Stimulated activated CD4-positive, alpha-beta T cell treated with anti-CD3 and anti-CD28 coated beads, Interleukin-12 subunit alpha, Interleukin-12 subunit beta, amount 100 ng/mL, for 48 hours (primary cell): ENCODE measurements at places on chromosomes 1 and 21.

DNA sequence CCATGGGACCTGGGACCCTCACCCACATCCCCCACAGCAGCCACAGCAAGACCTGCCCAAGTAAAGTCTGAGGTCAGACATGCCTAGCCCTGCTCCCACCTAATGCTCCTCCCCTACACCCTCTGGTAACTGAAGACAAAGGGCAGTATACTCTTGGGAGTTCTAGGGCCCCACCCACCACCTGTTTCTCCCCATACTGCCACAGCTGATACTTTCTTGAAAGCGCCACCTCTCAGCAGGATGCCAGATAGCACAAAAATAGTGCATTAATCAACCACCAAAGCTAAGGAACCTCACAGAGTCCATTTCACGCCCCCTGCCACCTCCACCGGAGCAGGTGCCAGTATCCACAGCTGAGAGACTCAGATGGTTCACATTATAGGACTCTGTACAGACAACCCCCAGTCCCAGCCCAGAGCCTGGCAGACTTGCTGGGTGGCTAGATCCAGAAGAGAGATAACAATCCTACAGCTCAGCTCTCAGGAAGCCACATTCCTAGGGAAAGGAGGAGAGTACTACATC lies 238.1 kb downstream of the LRRC40 start:
- DNase-seq: no peak

GRCh38 chr1:90826834-90827233 lies 109.7 kb upstream of the BARHL2 start:
- no peak for DNase-seq

DNA sequence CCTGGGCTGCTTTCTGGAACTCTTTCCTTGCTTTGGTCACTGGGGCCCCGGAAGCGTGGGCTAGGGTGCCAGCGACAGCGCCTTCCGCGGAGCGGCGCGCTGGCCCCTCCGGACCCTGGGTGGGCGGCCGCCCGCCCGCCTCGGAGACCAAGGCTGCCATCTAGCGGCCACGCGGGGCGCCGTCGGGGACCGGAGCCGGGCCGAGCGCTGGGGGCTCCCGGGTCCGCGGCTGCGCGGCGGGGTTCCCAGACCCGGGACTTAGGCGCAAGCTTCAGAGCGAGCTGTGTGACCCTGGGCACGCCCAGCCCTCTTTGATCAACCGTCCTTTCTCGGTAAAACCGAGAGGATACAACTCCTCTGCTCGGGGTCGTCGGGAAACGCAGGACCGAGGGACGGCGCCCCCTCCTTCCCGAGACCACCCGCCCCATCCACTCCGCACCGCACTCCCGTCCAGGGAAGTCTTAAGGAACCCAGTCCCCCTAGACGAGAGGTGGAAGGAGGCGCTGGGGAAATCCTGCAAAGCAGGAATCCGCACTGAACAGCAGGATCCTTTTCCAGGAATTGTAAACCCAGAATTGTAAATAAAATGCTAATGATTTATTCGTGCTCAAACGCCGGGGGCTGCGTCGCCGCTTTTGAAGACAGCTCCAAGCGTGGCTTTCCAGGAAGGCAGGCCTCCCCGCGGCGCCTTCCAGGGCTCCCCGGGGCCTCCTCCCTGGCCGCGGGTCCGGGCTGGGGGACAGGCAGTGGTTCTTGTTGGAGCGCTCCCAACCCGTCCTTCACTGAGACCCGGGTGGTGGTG lies 41.2 kb downstream of the RRAGC start:
- peak; percentile 18 for DNase-seq

GRCh38 chr1:247332623-247333361 lies 1.1 kb upstream of the ZNF496 start:
- no peak for DNase-seq

DNA sequence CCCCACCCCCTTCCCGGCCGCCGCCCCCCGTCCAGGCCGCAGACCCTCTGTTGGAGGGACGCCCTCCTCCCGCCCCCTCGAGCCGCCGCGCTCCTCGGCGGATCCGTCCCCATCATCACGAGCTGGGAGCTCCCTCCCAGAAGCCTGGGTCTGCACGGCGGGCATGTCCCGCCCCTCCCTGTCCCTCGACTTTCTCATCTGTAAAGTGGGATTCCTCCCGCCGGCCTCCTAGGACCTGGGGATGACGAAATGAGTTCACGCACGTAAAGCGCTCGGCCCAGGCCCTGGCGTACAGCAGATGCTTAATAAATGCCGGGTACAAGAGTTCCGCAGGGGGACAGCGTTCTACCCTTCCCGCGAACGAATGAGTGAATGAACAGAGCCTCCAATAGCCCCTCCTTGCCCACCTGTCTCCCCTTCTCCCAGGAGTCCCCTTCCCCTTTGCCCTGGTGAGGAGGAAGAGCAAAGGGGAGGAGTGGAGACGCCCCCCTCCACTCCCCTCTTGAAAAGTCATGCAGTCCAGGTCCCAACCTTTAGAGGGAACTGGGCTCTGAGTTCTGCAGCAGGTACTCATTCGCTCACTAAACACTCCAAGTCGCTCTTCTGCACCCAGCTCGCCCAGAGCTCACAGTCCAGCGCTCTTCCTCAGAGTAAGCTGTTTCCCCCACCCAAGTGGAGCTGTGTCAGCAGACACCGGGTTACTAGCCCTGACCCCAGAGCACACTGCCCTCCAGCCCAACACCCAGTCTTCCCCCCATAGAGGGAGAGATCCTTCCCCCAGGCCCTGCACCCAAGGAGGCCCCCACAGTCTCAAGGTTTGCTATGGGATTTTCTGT lies 16.8 kb downstream of the RAP1GAP start:
- no peak for DNase-seq

DNA sequence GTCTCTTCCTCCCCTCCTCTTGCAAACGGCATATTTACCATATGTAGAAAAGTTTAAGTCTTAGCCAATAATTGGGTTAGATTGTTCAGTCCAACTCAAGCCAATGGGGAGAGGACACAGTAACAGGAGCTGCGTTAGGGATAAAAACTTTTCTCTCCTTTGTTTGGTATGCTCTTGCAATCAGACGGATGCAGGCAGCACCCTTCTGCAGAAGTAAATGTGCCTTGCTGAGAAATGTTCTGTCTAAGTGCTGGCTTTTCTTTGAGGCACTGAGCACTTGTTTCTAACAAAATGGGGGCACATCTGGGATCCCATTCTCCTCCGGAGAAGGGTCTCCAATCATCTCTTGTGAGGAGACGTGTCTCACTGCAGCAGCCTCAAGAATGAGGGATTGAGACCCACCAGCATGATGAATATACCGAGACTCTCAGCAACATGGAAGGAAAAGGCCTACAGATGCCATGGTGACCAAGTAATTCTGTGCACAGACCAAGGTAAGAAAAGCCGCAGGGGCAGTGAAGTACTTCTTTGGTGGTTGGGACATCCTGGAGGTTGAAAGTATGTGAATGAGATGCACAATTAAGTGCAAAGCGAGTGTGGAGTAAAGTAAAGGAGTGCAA lies 20.7 kb upstream of the GNG4 start:
- DNase-seq: no peak

- no peak for DNase-seq
These were observed 7.4 kb downstream of the CD48 start for GRCh38 chr1:160704250-160704649.

DNA sequence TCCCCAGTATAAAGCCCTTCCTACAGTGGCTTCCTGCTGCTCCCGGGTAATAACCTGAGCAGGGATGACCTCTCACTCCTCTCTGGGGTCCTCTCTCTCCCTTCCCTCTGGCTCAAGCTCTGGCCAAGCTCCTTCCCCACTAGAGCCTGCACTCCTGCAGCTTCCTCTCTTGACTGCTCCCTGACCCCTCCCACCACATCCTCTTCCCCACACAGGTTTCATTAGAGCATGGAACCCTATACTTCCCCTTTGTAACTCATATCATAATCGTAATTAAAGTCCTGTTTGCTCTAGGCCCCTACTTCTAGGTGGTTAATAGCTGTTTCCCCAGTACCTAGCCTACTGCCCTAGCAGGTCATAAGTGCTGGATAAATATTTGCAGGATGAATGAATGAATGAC lies 146.2 kb downstream of the C1orf21 start:
- DNase-seq: no peak

DNA sequence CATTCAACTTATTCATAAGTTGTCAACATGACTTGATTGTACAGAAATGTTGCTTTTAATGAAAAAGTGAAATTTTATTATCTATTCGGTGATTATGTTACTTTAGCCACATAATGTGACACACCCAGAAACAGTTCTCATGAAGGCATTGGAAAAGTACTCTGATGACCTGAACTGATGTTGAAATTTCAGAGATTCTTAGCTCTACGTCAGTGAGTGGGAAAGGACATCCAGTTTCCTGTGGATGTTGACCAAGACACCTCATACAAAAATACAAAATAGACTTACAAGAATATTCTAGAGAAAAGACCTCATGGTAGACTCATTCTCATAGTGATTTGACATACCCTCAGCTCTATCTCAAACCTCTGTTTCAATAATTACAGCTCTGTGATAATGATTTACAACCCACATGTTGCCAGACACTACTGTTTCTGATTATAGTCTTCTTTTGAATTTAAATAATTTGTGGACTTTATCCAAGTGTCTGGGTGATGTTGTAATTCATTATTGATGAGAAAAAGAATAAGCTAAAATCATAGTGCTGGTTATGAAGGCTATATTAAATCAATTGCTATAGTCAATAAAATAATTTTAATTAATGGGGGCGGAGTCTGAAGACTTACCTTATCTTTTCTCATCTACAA lies 37.3 kb downstream of the KCNK2 start:
- no peak for DNase-seq

GRCh38 chr21:36698981-36699545 lies at the start of gene SIM2:
SIM2 (plus strand) TSS chr21:36699115; CDS start chr21:36699747, 632 bp downstream.
- DNase-seq: no peak

DNA sequence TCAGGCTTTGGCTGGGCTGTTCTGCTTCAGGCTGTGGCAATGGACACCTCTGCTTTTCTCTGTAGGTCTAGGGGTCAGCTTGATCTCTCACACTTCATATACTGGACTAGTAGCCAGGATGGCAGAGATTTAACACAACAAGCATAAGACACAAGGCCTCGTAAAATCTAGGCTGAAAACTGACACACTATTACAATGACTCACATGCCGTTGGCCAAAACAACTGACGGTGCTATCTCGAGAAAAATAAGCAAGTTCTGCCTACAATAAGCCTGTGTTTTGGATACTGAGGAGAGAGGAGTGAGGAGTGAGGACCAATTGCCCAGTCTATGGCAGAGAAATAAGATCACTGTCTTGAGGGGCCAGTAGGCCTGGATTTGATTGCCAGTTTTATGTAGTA lies 840.7 kb upstream of the ADAMTS5 start:
- DNase-seq: no peak
